ENCODE measurements at places on chromosomes 4 and X.
A peak's percentile ranks its signal among the peaks of the same experiment; 100 is the strongest.

DNA sequence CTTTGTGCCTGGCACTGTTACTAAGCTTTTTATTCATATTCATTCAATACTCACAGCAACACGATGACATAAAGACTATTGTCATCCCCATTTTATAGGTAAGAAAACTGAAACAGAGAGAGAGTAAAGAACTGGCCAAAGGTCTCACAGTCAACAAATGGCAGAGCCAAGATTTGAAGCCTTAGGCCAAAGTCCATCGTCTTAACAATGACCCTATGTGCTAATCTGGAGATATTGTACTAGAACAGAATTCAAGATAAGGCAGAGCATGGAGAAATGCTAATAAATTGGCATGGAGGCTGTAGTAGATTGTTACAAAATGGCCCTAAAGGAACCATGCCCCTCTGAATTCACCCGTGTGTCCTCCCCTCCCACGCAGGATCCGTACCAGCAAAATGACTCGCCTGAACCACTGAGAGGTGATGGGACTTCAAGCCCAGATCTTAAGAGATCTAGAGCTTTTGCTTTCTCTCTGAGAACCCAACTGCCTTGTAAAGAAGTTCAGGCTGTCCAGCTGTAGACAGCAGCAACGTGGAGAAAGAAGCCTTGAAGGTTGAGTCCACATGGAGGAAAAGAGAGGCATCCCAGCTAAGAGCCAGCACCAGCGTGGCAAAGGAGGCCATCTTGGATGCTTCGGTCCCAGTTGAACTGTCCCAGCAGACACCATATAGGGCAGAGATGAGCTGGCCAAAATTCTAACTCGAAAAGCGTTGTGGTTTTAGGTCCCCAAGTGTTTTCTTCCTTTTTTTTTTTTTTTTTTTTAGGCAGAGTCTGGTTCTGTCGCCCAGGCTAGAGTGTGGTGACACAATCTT is 52.8 kb upstream of the RBM47 start:
- no peak for DNase-seq

DNA sequence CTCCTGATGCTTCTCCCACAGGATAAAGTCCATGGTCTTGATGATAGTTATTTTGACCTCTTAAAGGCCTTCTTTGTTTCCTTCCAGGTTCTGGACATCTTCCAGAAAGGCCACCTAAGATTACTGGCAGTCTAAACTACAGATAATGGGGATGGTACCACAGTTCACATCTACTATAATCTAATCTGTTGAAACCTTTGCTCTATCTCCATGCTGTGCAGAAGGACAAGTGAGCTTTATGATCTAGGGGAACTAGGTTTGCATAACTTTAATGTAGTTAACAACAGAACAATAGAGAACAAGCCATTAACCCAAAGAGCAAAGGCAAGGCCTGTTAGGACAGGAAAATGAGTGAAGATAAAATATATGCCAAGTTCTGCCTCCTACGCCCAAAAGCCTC is 103.9 kb upstream of the KLHL13 start:
- DNase-seq, result no peak

GRCh38 chr4:90207887-90208454 is 80.8 kb downstream of the CCSER1 start:
- no peak for DNase-seq

- no peak for DNase-seq
Measured at GRCh38 chr4:113450295-113451080, 311.1 kb downstream of the CAMK2D start.

DNA sequence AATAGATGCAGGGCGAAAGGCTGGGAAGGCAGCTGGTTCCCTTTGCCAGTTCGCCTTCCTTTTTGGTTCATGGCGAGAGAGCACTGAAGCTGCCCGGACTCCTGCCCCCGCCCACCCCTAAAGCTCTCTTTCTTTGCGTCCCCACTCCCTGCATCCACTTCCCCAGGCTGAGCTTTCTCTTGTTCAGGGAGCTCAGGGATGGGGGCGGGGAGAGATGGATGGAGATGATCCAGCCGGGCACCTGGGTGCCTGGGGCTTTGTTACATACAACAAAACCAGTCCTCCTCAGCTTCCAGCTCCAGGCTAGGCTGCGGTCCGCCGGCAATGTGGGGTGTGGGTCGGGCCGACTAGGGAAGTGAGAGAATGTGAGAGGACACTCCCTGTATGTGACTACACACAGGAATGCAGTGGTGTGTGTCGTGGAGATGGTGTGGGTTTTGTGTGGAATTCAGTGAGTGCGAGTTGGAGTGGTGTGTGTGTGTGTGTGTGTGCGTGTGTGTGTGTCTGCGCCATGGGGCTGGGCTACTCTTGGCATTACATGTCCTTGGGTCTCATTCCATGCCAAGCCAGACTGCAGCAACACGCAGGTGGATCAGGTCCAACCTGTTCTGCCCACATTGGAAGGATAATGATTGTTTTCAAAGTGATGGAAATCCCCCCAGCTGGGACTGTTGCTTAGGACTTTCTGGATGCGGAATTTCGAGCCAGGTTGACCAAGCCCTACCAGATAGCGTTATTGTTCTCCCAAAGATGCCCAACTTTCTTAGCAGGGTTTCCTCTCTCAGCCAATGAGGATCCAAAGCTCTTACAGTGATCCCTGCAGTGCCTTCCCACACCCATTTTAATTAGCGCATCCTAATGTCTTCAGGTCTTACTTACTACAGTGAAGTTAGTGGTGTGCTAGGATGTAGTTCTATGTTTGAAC is 149.4 kb upstream of the CHRDL1 start:
- no peak for DNase-seq

GRCh38 chr4:137703195-137703594 is 170.9 kb upstream of the PCDH18 start:
- no peak for DNase-seq

GRCh38 chrX:10133980-10134676 is 22.6 kb upstream of the CLCN4 start:
- no peak for DNase-seq

- no peak for DNase-seq
Measured at GRCh38 chrX:96474741-96475125, 209.9 kb upstream of the DIAPH2 start.

DNA sequence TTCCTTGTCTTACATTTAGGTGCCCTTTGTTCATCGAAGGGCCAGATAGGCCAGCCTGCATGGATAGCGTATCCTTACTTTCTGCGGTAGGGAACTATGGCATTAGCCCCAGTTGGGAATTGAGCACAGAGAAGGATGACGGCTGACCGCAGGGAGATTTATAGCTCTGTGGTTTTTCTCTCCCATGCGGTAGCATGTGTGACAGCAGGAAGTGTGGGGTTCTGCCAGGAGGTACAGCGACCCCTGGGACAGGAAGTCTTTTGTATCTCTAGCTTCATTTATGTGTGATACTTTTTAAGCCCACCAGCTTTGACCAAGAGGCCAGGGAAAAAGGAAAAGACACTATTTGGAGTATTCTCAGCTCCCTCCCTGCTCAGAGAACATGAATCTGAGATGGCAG is 33.1 kb downstream of the GAB3 start:
- DNase-seq, result no peak

GRCh38 chr4:119977076-119977940 is 89.3 kb downstream of the MAD2L1 start:
- DNase-seq, result no peak

GRCh38 chr4:65495439-65495838 is 174.8 kb downstream of the EPHA5 start:
- DNase-seq, result no peak

DNA sequence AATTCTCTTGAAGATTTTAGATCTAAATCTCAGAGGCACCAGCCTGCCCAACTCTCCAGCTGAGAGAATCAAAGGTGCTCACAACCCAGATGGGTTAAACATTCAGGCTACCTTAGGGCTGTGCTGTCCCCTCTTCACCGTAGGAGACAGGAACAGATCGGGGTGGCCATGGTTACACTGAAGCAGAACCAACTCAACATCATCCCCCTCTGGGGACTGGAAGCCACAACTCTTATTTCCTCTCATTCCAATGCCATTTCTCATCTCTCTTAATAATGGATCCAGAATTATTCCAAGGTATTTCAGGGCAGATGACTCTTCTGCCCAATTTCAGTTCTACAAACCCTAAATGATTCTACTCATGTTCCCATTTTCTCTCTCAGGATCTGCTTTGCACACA is 109.7 kb downstream of the NKX6-1 start:
- DNase-seq, result no peak

- DNase-seq, result no peak
Measured at GRCh38 chrX:66221856-66222255, 57.8 kb downstream of the HEPH start.

GRCh38 chr4:115687052-115687755 is 573.8 kb upstream of the NDST4 start:
- DNase-seq, result no peak

DNA sequence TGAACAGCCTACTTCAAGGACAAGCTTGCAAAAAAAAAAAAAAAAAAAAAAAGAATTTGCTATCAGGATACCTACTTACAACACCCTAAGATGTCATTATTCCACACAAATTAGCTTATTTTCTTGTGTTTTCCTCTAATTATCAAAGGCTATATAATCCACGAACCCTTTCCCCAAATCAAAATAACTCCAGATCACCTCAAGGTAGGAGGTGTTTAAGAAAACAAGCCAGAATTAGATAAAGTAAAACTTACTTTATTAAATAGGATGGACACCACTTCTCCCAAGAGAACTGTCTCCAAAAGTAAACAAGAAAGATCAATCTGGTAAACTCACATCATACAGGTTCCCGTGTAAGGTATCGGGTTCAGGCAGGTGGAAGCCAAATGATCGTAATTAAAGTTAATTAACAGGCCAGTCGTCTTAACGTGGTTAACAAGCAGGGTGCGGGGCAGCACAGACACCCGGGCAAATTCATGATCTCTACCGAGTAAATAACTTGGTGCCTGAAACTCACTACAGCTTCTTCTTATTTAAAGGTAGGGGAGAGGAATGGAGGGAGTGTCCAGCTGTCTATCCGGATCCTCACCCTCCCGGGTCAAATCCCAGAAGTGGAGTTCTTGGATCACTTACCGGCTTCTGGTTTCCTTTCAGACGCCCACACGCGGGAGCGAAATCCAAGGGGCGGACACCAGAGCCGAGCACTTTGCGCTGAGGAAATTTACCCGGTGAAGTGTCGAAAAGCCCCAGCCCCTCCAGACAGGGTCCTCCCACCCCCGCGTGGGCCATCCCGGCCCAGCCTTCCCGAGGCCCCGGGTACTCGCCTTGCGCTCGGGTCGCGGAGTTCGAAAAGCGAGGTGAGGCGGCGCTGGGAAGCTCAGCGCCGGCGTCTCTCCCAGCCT is 708 bp downstream of the ARAP2 start:
- peak; percentile 16 for DNase-seq

GRCh38 chr4:2186133-2186864 is 55.6 kb downstream of the HAUS3 start:
- DNase-seq, result no peak

- DNase-seq, result no peak
Measured at GRCh38 chr4:105797225-105797624, 88.6 kb downstream of the GSTCD start.

GRCh38 chr4:55270481-55270880 is 75.6 kb upstream of the SRD5A3 start:
- no peak for DNase-seq
